Small intestine (tissue), 16 donors: ENCODE measurements at places on chromosomes 2 and 18. TPM values are rescaled to one million over a fixed set of nuclear protein-coding genes. Genes with fewer than 3 reads are reported as not detected.

GRCh38 chr2:219081701-219082331 is 21.1 kb upstream of the IHH start:
- peaks cover 3% of the 10 kb centered on the region for H3K36me3 ChIP-seq
- no peak overlapping the region for H3K4me3 ChIP-seq
- DNase-seq = peak; percentile 86
- no peaks in the 10 kb centered on the region for H3K27me3 ChIP-seq
- H3K4me1 ChIP-seq = peaks cover 26% of the 10 kb centered on the region

DNA sequence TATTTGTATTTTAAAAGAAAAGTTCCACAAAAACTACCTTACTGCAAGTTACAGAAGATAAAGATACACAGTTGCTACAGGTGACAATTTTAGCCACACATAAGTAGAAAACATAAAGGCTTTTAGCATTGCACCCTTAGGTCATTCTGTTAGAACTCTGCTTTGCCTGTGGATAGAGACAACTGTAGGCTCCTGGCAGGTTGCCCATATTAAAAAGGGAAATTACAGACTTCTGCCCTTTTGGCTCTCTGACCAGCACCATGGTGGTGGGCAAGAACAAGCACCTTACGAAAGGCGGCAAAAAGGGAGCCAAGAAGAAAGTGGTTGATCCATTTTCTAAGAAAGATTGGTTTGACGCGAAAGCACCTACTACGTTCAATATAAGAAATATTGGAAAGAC is 223.3 kb downstream of the MC4R start:
- H3K27me3 ChIP-seq = no peaks in the 10 kb centered on the region
- DNase-seq = no peak
- no peaks in the 10 kb centered on the region for H3K36me3 ChIP-seq

The IL36A gene
- not detected for polyA plus RNA-seq

DNA sequence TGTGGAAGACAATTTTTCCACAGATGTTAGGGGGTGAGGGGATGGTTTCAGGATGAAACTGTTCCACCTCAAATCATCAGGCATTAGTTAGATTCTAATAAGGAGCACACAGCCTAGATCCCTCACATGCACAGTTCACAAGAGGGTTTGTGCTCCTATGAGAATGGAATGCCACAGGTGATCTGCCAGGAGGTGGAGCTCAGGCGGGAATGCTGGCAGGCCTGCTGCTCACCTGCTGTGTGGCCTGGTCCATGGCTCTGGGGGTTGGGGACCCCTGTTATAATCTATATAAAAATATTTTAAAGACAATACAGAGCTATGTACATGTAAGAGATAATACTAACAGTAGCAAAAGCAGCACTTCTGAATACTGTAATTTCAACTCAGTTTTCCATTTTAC is 19.2 kb downstream of the CWC22 start:
- peaks cover 17% of the 10 kb centered on the region for H3K36me3 ChIP-seq
- DNase-seq = no peak
- no peaks in the 10 kb centered on the region for H3K4me1 ChIP-seq
- no peak overlapping the region for H3K4me3 ChIP-seq
- H3K27ac ChIP-seq = no peak overlapping the region
